ENCODE measurements at places on chromosomes 12 and 14. TPM values are rescaled to one million over a fixed set of nuclear protein-coding genes. Genes with fewer than 3 reads are reported as not detected.

The AQP2 gene
- 0.10 TPM for total RNA-seq

The MAP3K9 gene
- 2.6 TPM for total RNA-seq

The KLRD1 gene
- total RNA-seq, result 1.1 TPM

The CKAP4 gene
- total RNA-seq, result 93.8 TPM

The SMIM41 gene
- not detected for total RNA-seq

The THAP2 gene
- total RNA-seq, result 14.0 TPM

The PROX2 gene
- total RNA-seq, result not detected

The HHIPL1 gene
- total RNA-seq, result 1.3 TPM

The KRT5 gene
- total RNA-seq, result not detected

The GCH1 gene
- total RNA-seq, result 5.0 TPM
